NCI-H2171 (cell line): ENCODE measurements at places on chromosomes 12 and 14.
A peak's percentile ranks its signal among the peaks of the same experiment; 100 is the strongest.

DNA sequence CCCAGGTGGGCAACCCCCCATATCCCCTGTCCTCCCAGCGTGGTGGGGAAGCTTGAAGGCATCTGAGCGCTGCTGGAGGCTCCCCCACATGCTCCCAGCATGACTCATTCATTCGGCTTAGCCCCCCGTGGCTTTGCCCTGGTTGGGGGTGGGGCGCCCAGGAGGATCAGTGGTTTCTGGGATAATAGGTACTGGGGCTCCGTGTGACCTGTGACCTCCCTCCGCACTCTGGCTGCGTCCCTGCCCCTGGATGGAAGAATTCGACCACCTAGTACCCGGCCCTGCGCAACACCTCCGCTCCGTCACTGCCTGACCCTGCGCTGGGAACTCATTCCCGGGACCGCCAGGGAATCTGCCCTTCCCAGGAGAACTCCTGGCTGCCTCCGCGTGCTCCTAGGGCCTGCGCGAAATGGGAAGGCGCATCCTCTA is 120.1 kb downstream of the AACS start:
- no peak for DNase-seq

DNA sequence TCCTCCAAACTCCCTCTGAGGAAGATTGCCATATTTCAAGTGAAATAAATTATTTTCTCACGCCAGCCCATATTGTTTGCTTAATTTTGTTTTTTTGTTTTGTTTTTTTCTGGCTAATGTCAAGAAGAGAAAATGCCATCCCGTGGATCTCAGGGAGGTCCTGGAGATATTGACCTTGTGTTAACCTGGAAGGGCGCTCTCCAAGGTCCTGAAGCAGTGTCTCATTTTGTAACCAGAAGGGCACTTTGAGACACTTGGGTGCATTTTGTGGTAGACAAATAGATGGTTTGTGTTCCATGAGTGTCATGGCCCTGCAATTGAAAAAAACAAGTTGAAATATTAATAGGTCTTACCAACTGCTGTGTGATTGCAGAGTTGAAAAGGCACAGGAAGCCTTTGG is 268.9 kb downstream of the SUDS3 start:
- no peak for DNase-seq

DNA sequence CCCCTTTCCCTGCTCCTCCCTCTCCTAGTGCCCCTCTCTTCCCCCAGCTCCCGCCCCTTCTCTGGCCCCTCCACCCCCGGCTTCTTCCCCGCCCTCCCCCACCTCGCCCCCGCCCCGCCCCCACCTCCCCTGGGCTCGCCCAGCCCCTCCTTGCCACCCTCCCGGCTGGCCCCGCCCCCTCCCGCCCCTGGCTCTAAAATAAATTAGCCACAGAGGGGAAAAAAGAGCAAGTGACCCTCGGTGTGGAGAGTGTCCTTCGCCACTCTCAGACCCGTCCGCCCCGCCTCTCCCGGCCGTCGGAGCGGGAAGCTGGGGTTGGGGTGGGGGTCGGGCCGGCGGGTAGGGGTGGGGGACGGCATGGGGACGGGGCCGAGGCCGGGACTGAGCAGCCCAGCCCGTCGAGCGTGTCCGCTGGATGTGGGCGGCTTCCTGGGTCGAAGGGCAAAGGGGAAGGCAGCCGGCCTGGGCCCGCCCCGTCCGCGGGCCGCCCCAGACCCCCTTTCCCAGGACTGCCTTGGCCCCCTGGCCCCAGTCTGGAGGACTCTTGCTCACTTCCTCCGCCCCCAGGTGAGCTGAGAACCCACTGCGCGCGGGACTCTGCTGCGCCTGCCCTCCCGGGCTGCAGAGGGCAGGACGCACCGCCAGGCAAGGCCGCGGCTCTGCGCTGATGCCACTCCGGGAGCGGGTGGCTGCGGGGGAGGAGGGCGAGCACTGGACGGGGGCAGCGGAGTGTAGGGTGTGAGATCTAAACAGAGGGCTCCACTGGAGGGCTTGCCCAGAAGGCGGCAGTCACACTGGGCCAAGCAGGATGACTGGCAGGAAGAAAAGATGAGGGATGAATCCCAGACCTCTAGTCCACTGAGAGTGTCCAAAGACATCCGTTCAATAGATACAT is 570 bp upstream of the FIGNL2 start:
- no peak for DNase-seq

DNA sequence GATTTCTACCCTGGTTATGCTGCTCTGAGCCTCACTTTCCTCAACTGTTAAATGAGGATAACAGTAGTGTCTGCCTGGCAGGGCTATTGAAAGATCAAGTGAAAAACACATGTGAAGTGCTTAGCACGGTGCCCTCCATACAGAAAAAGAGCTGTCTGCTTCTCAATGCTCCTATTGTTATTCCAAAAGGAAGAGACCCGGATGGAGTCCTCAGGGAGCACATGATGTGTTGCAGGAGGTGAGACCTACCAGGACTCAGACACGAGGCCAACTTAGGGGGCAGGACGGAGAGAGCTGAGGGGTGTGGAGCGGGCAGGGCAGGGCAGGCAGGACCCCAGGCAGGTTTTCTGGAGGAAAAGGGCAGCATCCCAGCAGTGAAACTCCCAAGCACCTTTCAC is 8.9 kb downstream of the FAIM2 start:
- DNase-seq: no peak

DNA sequence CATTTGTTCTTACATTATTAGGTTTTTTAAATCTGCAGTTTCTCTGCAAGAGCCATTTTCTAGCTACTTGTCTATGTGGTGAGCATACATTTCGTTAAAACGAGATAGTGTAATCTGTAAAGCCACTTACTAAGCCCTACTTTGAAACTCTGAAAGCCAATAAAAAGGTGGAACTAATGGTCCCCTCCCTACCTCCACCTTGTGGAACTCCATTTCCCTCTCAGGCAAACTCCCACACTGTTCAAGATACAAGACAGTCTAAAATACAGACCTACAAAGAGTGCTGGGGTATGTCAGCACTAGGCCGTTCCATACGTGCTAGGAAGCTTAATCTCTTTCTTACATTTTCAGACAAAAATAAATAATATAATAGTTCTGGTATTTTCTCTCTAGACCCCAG is 74.1 kb downstream of the DUSP6 start:
- no peak for DNase-seq

- peak; percentile 42 for DNase-seq
Observed at GRCh38 chr14:97218691-97219430, 421.7 kb downstream of the VRK1 start.

DNA sequence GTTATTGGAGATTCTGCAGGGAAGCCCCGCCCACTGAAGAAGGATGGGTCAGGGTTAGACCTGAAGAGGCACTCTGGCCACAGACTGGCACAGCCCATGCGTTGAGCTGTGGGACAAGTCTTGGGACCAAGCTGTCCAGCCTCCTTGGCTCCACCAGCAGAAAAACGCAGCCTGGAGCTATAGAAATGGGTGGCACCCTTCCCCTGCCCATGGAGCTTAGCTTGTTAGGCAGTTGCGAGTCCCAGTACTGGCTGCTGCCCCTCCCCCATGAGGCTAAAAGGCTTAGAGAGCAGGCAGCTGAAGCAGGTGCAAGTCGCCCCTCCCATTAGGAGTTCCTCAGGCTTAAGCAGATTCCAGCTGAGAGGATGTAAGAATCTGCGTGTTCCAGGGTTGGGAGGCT is 1124.0 kb upstream of the TMEM132C start:
- DNase-seq: no peak

GRCh38 chr14:96235426-96235825 is 20.6 kb upstream of the BDKRB1 start:
- no peak for DNase-seq

DNA sequence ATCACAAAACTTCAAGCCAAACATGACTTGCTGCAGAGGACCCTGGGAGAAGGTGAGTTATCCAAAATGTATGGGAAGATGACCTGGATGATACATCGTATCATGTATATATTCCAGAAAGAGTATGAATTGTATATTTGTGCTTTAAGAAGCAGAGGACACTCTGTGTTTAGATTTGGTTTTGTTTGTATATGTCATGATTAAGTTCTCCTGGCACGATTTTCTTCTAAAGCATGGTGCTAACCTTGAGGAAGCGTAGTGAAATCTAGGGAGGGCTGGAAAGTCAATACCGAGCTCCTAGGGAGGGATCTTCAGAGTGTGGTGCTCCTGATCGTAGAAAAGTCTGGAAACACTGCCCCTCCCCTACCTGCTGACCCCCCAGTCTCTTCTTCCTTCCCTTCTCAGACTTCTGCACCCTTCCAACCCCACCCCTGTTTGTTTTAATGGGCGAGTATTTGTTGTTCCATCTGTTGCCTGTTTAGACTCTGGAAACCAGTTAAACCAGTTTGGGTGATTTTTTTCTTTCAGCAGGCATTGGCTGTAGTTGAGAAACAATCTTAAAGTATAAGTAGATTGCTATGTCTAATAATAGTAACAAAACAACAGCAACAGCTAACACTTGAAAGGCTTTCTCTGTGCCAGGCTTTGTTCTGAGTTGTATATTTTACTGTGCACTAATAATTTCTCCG is 141.6 kb downstream of the KICS2 start:
- no peak for DNase-seq

GRCh38 chr12:114679452-114679875 is 4.5 kb downstream of the TBX3 start:
- DNase-seq: no peak

- DNase-seq: no peak
Observed at GRCh38 chr14:55000381-55000780, 26.5 kb downstream of the WDHD1 start.

- DNase-seq: no peak
Observed at GRCh38 chr12:70772836-70773235, 135.6 kb upstream of the PTPRB start.

DNA sequence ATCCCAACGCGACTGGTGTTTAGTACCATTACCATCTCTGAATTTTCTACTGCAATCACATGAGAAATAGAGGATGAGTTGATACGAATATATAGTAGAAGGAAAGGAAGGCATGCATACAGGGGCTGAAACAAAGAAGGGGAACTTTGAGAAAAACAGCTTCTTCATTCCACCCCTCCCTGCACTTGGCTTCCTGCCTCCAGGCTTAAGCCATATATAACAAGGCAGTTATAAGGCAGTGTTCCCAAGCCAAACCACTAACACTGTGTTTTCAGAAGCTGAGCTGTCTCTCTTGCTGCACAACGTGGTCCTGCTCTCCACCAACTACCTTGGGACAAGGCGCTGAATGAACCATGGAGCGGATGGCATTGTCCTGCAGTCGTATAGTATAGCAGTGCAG is 11.0 kb downstream of the LETMD1 start:
- no peak for DNase-seq

GRCh38 chr14:81311141-81311540 is 89.0 kb downstream of the STON2 start:
- peak; percentile 79 for DNase-seq

- no peak for DNase-seq
Observed at GRCh38 chr12:95088379-95088778, 15.0 kb upstream of the NR2C1 start.

GRCh38 chr14:89351516-89352404 is 65.3 kb downstream of the FOXN3 start:
- no peak for DNase-seq

GRCh38 chr14:71583194-71583593 is 349.0 kb upstream of the RGS6 start:
- no peak for DNase-seq

- no peak for DNase-seq
Observed at GRCh38 chr12:64821116-64821630, 3.3 kb upstream of the TBC1D30 start.

DNA sequence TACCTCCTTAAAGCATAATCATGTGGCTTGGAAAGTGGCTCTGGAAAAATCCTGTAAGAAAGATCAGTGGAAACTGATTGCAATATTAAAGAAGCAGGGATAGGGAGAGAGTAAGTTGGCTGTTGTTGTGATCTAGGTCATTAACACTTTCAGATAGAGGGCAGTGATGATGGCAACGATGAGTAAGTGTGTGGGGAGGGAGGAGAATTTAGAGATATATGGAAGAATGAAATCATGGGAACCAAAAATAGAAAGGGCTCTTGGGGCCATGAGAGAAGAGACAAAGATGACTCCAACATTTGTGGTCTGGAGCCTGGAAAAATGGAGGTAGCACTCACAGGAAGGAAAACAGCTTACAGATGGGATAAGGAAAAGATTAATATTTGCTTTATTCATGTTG is 23.3 kb downstream of the SNRPF start:
- no peak for DNase-seq

GRCh38 chr12:64679487-64680001 is 69.2 kb downstream of the RASSF3 start:
- DNase-seq: peak; percentile 27

DNA sequence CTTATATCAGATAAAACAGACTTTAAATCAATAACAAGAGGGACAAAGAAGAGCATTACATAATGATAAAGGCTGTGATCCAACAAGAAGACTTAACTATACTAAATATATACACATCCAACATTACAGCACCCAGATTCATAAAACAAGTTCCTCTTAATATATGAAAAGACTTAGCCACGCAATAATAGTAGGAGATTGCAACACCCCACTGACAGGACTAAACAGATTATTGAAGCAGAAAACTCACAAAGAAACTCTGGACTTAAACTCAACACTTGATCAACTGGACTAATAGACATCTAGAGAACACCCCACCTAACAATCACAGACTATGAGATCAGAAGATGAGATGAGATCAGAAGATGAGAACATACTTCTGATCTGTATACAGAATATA is 5.7 kb upstream of the CLEC14A start:
- no peak for DNase-seq

- DNase-seq: no peak
Observed at GRCh38 chr12:96425321-96425720, 25.1 kb upstream of the CDK17 start.

DNA sequence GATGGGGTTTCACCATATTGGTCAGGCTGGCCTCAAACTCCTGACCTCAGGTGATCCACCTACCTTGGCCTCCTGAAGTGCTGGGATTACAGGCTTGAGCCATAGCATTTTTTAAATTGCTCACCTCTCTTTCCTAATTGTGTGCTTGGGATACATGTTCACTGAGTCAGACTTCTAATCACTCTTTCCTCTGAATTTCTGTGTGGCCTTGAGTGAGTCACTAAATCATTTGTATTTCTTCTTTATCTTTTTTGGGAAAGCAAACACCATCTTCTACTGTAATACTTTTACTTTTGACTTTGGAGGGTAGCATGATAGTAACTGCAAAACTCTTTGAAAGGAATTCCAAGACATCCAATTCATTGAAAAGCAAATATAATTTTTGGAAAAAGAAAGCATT is 60.8 kb downstream of the FLRT2 start:
- no peak for DNase-seq

DNA sequence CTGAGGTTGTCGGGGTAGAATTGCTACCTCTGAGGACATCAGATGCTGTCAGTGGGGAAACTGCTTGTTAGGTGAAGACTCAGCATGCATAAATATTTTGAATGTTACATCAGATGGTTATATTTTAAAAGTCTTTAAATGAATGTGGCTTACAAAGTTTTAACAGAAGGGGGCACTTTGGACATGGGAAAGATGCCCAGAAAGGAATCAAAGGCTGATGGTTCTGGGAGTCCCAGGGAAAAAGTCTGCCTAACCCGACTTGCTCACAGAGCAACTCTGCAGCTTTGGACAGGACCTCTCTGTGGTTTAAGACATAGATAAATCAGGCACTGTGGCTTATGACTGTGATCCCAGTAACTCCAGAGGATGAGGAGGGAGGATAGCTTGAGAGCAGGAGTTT is 474.9 kb downstream of the ATP23 start:
- DNase-seq: no peak

- no peak for DNase-seq
Observed at GRCh38 chr12:26122681-26123481, 2.0 kb downstream of the BHLHE41 start.
